ENCODE measurements at places on chromosomes 4 and X. TPM values are rescaled to one million over a fixed set of nuclear protein-coding genes. Genes with fewer than 3 reads are reported as not detected.

STPG2 gene
- not detected for total RNA-seq

OTC gene
- not detected for total RNA-seq

GRCh38 chr4:84681486-84682274 lies 98.8 kb downstream of the CDS1 start:
- H3K27ac ChIP-seq: no peak overlapping the region
- H3K36me3 ChIP-seq: peaks cover 47% of the 10 kb centered on the region
- DNase-seq: no peak
- no peaks in the 10 kb centered on the region for H3K27me3 ChIP-seq
- no peak overlapping the region for H3K4me3 ChIP-seq

DNA sequence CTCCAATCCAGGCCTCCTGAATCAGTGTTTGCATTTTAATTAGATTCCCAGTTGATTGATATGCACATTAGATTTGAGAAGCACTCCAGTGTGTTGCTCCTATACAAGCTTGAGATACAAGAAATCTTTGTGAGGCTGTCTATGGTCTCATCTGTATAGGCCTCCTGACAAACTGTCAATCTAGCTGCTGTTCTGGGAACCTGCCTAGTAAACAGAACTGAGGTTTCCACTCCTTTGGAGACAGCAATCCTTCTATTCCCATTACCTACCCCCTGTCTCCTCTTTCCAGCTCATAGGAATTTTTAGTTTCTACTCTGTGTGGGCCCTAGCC lies 306.1 kb upstream of the EMCN start:
- no peaks in the 10 kb centered on the region for H3K36me3 ChIP-seq
- DNase-seq: no peak
- H3K4me1 ChIP-seq: no peaks in the 10 kb centered on the region
- no peak overlapping the region for H3K27ac ChIP-seq
- no peak overlapping the region for H3K4me3 ChIP-seq
- H3K27me3 ChIP-seq: no peaks in the 10 kb centered on the region

DNA sequence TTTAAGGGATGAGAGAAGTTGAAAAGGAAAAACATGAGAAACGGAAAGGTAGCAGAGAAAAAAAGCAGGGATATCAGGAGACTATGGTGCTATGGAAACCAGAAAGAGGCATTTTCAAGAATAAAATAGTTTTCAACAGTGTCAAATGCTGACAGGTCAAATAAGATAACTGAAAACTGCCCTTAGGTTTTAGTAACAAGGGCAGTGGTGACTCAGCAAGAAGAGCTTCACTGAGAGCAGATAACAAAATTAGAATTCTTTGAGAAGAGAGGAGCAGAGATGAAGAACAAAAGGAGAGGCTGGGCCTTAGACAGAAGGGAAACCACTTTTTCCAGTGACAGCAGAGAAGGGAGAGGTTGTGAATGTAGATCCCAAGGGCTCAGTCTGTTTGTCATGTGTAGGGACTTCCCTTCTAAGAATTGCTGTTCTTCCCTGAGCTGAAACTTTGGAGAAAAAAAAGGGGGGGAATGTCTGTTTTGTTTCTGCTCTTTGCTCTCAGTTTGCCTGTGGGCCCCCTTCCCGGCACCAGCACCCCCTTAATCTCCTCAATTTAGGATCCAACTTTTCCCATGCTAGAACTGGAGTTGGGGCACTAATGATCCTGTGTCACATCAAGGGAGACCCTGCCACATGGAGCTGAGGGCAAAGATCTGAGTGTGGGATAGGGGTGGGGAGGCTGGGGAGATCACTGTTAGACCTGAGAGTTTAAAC lies 26.8 kb upstream of the MAGEA10 start:
- no peaks in the 10 kb centered on the region for H3K27me3 ChIP-seq
- H3K4me3 ChIP-seq: no peak overlapping the region
- no peak overlapping the region for H3K27ac ChIP-seq
- H3K4me1 ChIP-seq: no peaks in the 10 kb centered on the region
- H3K36me3 ChIP-seq: no peaks in the 10 kb centered on the region

DNA sequence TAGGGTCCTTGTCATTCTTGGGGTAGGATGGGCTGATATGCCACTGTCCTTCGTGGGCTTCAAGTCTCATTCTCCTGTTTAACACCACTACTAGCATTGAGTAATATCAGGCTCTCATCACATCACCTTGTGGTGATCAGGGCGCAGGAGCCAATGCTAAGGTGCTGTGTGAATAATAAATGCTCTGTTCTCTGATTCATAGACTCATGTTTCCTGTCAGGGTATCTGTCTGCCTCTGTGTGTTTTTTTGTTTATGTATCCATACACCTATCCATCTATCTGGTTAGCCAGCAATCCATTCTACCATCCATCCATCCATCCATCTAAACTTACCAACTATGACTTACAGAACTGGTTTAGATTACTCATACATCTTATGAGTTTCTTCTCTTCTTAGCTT lies 525.1 kb upstream of the ATOH1 start:
- H3K27ac ChIP-seq: no peak overlapping the region
- DNase-seq: no peak
- no peaks in the 10 kb centered on the region for H3K27me3 ChIP-seq
- peaks cover 3% of the 10 kb centered on the region for H3K4me1 ChIP-seq

DNA sequence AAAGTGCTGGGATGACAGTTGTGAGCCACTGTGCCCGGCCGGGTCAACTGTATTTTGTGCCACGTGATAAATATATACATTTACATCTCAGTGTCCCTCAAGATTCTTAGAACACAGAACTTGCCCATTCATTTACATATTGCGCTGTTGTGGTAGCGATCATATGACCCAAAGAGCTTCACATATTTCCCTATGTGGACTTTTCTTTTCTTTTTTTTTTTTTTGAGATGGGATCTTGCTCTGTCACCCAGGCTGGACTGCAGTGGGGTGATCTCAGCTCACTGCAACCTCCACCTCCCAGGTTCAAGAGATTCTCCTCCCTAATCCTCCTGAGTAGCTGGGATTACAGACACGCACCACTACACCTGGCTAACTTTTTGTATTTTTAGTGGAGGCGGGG lies 180.7 kb downstream of the DHRSX start:
- no peak for DNase-seq
- no peak overlapping the region for H3K4me3 ChIP-seq
- no peaks in the 10 kb centered on the region for H3K36me3 ChIP-seq
- no peak overlapping the region for H3K27ac ChIP-seq
- H3K27me3 ChIP-seq: no peaks in the 10 kb centered on the region
- H3K4me1 ChIP-seq: no peaks in the 10 kb centered on the region

GRCh38 chrX:110477593-110478228 lies 119.1 kb downstream of the RTL9 start:
- H3K27ac ChIP-seq: no peak overlapping the region
- no peak overlapping the region for H3K4me3 ChIP-seq
- no peaks in the 10 kb centered on the region for H3K27me3 ChIP-seq
- no peaks in the 10 kb centered on the region for H3K4me1 ChIP-seq

DNA sequence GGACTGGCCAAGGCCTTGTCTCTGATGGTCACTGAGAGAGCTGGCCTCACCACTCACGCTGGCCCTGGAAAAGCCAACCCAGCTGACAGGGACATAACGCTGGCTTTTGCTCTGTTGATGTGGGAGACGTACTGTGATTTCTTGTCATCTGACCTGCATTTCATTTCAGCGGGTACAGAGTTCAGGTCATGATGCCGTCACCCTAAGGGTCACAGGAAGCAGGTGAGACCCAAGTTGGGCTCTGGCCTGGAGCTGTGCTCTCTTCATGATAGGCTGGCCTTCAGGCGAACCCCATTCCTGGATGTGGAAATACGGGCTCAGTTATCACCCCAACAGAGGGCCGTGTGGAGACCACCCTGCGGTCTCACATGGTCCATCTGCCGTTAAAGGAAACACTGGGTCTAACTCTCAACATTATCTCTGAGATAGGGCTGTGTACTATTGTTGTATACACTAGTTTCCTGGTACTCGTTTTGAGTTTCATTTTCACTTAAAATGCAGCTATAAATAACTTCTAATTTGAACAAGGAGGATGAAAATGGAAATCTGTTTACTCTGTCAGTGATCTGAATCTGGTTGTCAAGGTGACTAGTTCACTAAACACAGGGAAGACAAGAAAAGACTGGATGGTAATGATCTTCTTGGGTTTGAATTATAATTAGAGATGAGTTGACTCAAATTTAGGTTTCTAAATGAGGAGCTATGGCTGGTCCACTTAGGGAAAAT lies 89.1 kb downstream of the TBC1D9 start:
- H3K36me3 ChIP-seq: no peaks in the 10 kb centered on the region
- no peak overlapping the region for H3K4me3 ChIP-seq
- no peaks in the 10 kb centered on the region for H3K27me3 ChIP-seq
- H3K4me1 ChIP-seq: no peaks in the 10 kb centered on the region
- DNase-seq: no peak
